Omental fat pad (tissue), 4 donors: ENCODE measurements at places on chromosomes 7 and 10. TPM values are rescaled to one million over a fixed set of nuclear protein-coding genes. Genes with fewer than 3 reads are reported as not detected.

The MAT1A gene
- total RNA-seq: not detected

The UTF1 gene
- not detected for total RNA-seq

The OPN1SW gene
- total RNA-seq: not detected

The MYO3A gene
- total RNA-seq: 0.50 TPM

The KCP gene
- total RNA-seq: 1.6 TPM

The NOC3L gene
- 20.3 TPM for total RNA-seq

The SFRP4 gene
- 17.5 TPM for total RNA-seq

The BTAF1 gene
- 58.6 TPM for total RNA-seq

The CCL24 gene
- 10.8 TPM for total RNA-seq

The MPP7 gene
- total RNA-seq: 4.4 TPM

The CUBN gene
- 2.2 TPM for total RNA-seq

The SEMA3E gene
- total RNA-seq: 6.3 TPM

DNA sequence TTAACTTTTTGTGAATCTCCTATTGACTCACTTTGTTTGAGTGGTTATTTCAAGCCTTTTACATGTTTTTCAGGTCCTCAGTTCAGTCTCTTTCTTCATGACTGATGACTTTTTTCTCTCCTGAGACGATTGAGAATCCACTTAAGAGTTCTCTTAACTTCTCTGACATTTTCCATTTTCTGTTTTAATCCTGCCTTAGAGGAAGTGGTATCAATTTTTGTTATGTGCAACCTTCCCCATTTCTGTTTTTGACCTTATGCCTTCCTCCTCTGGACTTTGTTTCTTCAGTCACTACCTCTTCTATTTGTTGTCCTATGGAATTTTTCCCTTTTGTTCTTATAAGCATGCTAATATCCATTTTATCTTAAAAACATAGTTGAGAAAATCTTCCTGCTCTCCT lies 2.4 kb downstream of the PSMC2 start:
- no peak for DNase-seq

DNA sequence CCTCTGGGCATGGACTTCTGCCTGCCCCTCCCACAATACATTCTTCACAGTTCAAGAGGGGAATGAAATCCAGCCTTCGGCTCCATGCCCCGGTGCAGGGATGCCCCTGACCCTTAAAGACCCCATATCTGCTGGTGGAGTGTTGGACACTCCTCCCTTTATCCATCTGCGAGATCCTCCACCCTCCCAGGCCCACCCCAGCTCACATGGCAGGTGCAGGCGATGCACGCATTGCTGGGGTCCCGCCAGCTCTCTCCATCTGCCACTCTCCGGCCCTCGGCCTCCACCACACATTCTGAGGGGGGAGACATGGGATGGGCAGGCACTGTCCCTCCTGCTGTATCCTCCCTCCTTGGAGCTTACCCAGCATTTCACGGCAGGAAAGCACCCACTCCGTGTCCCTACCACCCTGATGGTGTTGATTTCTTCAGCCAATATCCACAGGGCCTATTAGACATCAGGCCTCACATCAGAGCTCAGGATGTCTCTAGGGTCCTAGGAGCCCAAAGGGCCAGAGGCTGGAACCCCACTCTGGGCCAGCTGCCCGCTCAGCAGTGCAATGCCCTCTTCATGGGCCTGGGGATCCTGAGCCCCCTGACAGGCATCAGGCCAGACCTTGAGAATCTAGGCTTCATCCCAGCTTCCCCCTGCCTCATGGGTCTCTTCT lies 18.3 kb downstream of the ATP6V1F start:
- DNase-seq: no peak

DNA sequence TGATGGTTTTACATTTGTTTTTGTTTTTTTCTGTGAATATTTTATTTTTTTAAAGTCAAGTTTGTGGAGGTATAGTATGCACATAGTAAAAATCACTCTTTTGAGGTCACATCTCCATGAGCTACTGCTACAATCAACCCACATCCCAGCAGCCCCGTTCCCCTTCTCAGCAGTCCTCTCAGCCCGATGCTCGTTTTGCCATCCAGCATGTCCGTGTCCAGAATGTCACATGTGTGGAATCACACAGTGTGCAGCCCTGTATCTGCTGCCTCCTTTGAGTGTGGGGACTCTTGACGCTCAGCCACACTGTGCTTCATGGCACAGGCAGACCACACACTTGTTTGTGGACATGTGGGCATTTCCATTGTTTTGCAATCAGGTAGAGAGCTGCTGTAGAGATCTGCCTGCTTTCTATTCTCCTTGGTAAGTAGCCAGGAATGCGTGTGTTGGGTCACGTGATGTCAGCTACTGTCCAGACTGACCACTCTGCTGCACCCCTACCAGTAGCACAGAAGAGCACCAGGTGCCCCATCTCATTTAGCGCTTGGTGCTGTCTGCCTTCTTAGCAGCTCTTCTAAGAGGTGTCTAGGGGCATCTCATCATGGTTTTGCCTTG lies 71.6 kb upstream of the CAMK2B start:
- no peak for DNase-seq

DNA sequence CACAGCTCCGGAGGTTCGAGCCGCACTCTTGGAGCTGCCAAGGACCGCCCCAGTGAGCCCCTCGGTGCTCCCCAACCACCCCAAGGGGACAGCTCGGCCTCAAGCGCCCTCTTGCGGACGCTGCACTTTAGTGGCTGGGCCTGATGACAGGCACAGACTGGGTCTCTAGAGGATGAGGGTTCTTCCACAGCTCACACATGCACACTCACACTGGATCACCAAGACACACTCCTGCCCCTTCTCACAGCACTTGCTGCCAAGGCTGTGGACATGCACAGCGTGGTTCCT lies 2.1 kb downstream of the RET start:
- DNase-seq: no peak

- DNase-seq: no peak
These were observed 89.2 kb upstream of the PFKP start for GRCh38 chr10:2978111-2978510.

DNA sequence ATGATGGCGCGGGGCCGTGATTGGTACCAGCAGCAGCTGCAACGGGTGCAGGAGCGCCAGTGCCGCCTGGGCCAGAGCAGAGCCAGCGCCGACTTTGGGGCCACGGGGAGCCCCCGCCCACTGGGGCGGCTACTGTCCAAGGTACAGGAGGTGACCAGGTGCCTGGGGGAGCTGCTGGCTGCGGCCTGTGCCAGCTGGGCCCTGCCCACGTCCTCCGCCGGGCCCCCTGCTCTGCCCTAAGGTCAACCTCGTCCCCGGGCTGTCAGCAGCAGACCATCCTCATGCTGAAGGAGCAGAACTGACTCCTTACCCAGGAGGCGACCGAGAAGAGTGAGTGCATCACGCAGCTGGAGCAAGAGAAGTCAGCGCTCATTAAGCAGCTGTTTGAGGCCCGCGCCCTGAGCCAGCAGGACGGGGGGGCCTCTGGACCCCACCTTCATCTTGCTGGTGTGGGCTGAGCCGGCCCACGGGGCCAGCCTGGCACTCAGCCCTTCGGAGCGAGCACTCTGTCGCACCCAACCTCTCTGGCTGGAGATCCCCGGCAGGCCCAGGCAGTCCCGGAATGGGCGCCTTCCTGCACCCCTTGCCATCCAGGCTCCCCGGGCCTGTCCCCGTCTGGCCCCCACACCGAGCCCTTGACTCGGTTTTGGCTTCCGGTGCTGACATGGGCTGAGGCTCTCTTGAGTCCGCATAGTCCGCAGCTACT lies 24.6 kb upstream of the ZNF716 start:
- DNase-seq: no peak

DNA sequence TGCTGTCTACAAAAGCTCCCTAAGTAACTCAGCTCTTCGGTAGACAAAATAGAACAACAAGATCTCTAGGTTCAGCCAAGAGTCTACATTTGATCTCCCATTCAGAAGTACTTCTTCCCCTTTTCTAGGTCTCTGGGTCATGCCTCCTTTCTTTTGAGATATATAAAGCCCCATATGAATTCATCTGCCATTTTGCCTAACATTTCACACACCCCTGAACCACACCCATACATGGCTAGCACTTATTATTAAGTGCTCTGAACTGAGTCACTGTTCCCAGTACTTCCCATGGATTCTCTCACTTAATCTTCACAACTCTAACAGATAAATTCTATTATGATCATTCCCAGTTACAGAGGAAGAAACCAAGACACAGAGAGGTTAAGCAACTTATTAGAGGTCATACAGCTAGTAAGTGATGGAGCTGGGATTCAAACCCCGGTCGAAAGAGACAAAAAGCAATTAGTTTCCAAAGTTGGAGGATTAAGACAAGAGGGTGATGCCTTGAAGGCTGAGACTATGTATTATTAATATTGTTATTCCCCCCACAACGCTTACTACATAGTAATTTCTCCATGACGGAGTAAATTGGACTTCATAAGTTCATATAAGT lies 17.3 kb downstream of the MYOF start:
- DNase-seq: no peak

- no peak for DNase-seq
These were observed 8.7 kb upstream of the ESYT2 start for GRCh38 chr7:158837790-158838637.

DNA sequence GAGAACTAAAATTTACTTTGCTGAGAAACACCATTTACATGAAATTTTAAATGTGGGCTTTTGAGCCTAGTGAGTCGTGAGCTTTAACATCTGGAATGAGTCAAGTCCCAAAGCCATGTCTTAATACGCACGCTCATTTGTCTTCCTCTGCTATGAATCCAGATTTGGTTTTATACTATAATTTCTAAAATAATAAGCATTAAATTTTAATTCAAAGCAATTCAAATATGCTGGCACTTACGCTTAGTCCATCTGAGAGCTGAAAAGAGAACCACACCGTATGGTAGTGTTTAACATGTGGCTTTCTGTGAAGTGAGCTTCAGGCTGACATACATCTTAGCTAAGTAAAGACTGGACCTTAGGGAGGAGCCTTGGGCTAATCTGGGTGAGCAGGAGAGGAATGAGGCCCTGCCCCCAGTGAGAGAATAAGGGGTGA lies 52.2 kb downstream of the CUBN start:
- DNase-seq: no peak

- no peak for DNase-seq
These were observed 552 bp downstream of the IL15RA start for GRCh38 chr10:5976512-5977470.

- DNase-seq: no peak
These were observed 72.4 kb upstream of the PDE1C start for GRCh38 chr7:32142649-32143048.

DNA sequence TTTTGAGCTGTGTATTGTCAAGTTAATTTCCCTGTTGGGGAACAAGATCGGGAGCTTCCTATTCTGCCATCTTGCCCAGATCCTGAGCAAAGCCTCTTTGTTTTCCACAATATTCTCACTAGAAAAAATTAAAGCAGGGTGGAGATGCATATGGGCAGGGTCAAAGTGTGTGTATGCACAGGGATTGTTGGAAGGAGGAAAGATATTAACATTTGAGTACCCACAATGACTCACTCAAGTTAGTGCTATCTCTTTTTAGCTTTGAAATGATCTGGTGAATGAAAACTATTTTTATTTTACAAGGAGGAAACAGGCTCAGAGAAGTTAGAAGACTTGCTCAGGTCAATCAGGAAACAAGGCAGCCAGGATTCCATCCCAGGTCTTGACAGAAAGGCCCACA lies 6.7 kb upstream of the BTBD16 start:
- DNase-seq: no peak

- DNase-seq: no peak
These were observed 91.8 kb downstream of the ARHGAP12 start for GRCh38 chr10:31836569-31837406.

GRCh38 chr7:51606601-51607154 lies 290.1 kb upstream of the COBL start:
- DNase-seq: no peak

DNA sequence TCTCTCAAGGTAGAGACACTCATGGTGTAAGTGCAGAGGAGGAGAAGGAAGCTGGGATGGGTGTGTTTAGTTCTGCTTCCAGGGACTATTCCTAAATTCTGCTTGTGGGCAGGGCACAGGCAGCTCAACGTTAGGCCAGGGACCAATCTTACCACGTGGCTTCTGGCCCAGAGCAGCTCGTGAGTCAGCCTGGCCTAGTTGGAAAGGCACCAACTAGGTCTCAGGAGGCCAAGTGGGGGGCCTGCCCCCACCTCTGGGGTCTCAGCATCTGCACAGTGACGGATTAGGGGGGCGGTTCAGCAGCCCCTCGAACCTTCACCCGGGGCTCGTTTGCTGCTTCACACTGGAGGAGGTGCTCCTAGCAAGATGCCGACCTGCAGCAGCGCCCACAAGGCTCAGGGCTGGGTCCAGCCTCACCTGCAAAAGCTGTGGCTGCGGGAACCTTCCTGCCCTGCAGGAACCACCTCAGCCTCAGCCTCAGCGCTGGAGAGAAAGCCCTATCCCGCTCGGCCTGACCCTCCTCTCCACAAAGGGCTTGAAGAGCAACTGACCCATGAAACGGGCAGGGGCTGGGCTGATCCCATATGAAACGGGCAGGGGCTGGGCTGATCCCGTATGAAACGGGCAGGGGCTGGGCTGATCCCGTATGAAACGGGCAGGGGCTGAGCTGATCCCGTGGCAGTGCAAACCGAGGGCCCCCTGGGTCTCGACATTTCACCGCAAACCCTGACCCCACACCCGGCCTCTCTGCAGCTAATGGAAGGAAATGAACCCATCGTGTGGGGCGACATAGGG lies 447.4 kb downstream of the DNAJB6 start:
- DNase-seq: no peak

- DNase-seq: no peak
These were observed 255.4 kb downstream of the WDR11 start for GRCh38 chr10:121106611-121107010.
